Ureter (tissue), 1 donor: ENCODE measurements at places on chromosomes 12 and 14. TPM values are rescaled to one million over a fixed set of nuclear protein-coding genes. Genes with fewer than 3 reads are reported as not detected.

Gene AMN
- 3.2 TPM for total RNA-seq

Gene NANOG
- 2.5 TPM for total RNA-seq

Gene RDH5
- 5.8 TPM for total RNA-seq

Gene NCKAP5L
- 24.0 TPM for total RNA-seq

Gene CLBA1
- total RNA-seq = 17.3 TPM

Gene NFE2
- 0.57 TPM for total RNA-seq

Gene IQSEC3
- total RNA-seq = 4.3 TPM

DNA sequence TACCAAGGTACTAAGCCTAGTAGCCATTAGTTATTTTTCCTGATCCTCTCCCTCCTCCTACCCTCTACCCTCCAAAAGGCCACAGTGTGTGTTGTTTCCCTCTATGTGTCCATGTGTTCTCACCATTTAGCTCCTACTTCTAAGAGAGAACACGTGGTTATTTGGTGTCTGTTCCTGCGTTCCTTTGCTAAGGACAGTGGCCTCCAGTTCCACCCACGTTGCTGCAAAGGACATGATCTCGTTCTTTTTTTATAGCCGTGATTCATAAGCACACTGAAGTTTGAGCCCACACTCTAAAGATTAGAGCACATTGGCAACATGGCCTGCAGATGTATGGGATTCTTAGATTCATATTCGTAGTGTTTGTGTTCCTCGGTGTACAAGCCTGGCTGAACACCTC lies 8.1 kb upstream of the STX2 start:
- DNase-seq = no peak

DNA sequence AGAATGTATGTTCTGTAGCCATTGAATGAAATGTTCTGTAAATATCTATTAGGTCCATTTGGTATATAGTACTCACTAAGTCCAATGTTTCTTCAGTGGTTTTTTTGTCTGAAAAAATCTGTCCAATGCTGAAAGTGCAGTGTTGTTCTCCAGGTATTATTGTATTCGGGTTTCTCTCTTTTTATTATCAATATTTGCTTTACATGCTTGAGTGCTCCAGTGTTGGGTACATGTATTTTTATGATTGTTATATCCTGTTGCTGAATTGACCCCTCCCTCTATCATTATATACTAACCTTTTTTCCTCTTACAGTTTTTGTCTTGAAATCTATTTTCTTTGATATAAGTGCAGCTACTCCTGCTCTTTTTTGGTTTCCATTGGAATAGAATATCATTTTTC lies 382.2 kb downstream of the CCER1 start:
- DNase-seq = no peak

DNA sequence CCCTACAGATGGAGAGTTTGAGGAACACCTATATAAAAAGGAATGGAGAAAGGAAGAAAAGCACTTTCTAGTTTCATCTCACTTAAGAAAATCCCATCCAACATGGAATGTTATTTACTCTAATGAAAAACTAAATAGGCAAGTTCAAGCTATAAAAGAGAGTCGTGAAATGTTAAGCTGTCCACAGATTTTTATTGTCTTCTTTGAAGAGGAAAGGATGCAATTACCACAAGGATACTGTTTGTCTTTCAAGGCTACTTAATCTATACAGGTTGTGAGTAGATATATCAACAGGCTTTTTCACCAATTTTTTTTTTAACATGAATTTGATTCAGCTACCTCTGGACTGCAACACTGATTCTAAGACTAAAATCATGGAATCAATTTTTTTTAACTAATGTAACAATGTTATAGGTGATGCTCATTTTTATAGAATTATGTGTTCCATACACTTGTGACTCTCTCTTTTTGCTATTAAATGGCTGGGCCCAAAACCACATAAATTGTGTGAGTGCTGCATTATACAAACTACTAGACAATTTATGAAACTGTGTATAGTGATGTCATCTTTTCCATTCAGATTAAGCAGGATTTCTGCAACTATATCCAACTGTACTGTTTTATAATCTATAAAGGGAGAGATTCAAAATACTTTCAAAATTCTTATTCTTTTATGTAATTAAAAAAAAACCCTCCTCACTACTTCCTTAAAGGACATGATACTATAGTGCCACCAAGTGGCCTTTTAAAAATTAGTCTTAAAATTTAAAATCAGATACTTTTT lies 26.8 kb upstream of the BMAL2 start:
- no peak for DNase-seq

DNA sequence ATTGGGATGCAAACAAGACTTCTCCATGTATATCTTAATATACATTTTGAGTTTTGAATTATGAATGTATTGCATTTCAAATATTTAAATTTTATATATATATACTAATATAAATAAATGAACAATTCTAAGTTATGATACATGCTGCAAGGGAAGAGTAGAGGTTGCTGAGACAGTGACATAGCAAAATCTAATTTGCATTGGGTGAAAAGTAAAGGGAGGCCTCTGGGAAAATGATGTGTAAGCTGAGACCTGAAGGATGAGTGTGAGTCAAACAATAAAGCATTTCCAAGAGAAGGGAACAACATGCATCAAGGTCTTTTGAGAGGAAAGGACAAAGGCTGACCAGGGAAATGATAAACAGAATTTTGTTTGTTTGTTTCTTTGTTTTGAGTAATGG lies 62.9 kb upstream of the PTPRQ start:
- DNase-seq = no peak

- no peak for DNase-seq
These were observed 33.0 kb downstream of the KLHL28 start for GRCh38 chr14:44928793-44929192.

DNA sequence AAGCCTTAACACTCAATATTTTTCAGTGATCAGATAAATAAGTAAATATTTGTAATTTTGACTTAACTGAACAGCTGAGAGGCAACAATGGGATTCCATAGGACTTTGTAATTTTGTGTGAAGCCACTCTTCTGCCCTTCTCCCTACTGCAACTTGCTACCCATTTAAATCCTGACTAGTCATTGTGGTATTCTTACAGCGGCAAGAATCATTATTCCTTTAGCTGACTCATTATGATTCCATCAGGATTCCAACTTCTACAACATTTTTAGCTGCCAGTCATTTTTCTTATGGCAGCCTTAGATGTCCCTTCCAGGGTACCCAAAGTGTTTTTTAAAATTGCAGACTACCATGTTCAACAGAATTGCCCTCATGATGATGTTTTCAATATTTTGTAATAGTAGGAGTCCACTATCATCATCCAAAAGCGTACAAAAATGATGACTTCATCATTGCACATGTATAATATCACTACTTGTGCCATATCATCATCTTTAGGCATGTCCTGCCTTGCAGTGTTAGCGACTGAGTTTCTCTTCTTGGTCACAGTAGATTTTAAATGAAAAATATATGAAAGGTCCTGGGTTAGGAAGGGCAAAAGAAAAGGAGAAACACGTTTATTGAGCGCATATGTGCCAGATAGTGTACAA lies 5.1 kb upstream of the MAGOHB start:
- no peak for DNase-seq

DNA sequence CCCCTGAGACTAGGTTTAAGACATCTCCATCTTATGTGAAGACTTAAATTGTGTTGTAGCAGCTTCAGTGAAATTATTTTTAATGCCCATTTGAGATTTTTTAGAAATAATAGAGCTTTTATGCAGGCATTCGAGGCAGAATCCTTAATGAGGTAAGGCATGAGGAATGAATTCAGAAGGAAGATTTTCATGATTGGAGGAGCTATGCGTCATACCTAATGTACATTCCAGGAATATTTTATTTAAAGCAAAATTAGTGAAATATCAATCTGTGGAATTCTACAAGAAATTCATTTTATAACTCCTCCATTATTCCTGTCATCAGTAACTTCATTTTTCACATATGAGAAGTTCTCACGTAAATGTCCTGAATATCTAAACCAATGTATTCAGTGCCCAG lies 36.0 kb upstream of the GARIN6 start:
- DNase-seq = no peak

GRCh38 chr14:24182110-24182882 lies 6.3 kb downstream of the IPO4 start:
- no peak for DNase-seq

DNA sequence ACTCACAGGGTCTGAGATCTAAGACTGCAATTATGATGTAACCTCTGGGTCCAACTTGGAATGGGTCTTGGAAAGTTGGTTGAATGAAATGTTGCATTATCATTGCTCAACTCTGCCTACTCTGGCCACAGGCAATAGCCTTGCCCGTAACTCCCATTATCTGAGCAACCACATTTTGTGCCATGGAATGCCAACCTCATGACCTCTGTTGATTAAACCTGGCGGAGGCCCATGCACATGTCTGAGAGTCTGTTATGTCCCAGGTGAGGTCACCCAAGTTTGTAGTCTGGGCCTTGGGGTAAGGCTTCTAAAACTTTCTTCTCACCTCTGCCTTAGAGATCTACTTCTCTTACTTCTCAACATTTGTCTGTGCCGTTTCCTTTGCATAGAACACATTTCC lies 140.9 kb downstream of the TBX5 start:
- no peak for DNase-seq

- DNase-seq = no peak
These were observed 3.9 kb upstream of the PLEKHG3 start for GRCh38 chr14:64700290-64700689.

DNA sequence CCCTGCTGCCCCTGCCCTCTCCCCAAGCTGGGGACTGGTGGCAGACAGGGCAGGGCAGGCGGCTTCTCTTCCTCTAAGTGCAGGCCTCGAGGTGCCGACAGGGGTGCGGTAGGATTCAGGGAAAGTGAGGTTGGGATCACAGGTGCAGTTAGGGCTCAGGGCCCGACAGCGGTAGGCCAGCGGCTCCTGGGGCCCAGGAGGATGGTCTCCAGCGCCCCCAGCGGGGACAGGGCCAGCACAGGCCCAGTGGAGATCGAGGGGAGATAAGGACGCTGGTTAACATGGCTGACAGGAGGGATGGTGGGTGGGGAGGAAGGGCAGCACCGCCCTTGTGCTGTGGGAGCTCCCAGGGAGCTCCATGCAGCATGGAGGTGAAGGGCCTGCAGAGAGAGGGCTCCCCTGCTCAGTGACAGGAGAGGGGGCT lies 935 bp upstream of the CRIP1 start:
- peak; percentile 58 for DNase-seq

DNA sequence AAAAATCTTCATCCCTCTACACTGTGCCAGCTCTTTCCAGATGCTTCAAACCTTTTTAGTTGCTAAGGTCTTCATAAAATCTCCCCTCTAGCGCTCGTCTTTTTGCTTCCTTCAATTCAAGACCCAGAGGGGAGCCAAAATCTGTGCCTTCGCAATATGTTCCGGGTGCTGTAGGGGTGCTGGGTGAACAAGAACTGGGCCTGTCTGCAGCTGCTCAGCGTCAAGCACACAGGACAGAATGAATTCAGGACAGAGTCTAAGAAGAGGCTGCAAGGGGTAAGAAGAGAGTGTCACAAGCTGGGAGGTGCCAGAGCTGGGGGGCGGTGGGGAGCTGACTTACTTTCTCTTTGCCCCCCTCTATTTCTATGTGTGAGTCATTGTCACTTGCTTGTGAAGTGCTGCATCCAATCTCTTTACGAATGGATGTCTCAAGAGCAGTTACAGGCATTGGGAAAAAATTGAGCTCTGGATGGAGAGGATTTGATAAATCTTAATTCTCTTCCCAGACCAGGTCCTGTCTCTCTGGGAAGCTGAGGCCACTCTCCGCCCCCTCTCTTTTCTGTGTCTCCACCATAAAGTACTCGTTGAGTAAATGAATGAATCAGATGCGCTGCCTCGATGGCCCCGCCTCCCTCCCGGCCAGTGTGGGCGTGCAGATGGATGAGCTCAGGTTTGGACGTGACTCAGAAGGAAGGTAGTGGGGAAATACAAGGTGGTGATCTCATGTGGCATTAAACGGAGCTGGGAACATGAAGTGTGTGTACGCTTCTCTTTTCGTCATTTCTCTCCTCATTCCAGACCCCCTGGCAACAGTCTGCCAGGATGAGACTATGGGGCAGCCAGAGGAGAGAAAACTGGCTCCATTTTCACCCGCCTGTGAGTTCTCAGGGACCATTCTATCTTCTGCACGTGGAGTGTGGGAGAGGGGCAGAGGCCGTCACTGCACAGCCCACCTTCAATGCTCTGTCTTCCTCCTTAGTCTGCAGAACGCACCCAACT lies 91.3 kb downstream of the TSPAN9 start:
- peak; percentile 81 for DNase-seq

DNA sequence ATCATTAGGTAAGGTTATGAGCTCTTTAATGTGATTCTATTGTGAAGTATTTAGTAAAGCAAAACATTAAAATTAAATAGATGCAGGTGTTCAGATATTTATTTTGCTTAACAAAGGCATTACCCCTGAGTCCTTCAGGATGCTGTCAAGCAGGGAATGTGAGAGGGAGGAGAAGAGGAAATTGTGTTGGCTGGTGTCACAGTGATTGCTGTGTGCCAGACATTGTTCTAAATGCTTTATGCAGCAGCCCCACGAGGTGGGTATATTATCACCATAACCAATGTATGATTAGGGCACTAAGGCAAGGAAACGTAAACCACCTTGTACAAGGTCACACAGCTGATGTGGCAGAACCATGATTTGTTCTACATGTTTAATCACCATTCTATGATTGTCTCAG lies 80.1 kb downstream of the STAB2 start:
- no peak for DNase-seq

DNA sequence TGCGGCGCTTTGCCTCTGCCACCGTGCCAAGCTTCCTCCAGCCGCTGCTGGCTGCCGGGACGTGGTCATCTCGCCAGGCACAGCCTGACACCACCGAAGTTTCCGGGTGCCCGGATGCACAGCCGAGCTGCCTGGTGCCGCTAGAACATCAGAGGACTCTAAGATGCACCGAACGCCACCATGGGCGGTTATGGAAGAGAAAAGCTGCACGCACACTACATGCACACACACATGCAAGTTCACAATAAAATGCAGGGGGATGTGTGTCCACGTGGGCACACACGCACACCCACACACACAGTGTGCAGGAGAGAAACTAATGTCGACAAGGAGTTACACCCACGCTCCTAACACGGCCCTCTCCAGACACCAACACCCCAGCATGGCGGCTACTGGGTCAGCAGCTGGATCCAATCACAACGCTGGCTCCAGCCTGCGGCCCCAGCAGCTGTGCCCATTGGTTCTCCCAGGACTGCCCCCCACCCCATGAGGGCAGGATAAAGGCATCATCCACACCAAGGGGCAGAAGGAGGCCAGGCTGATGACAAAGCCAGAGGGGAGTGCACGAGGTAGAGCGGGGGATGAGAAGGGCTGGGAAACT lies 82.7 kb downstream of the BCL11B start:
- no peak for DNase-seq

DNA sequence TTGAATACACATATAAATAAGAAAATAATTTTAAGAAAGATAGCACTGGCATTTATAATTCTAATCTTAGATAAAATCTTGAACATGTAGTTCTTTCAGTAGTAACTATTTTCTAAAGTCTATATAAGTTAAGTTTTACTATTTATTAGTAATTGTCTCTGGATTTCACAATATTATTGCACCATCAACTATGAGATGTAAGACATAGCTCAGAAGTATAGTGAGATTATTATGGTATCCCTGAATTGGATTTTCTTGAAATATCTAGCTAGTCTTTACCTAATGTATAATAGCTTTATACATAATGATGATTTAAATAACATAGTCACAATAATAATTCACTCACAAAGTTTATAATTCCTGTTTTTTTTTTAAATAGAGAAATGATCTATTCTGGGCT lies 6.7 kb downstream of the CLEC12A start:
- DNase-seq = no peak
